ENCODE measurements at places on chromosomes 6 and 20.
A peak's percentile ranks its signal among the peaks of the same experiment; 100 is the strongest.

DNA sequence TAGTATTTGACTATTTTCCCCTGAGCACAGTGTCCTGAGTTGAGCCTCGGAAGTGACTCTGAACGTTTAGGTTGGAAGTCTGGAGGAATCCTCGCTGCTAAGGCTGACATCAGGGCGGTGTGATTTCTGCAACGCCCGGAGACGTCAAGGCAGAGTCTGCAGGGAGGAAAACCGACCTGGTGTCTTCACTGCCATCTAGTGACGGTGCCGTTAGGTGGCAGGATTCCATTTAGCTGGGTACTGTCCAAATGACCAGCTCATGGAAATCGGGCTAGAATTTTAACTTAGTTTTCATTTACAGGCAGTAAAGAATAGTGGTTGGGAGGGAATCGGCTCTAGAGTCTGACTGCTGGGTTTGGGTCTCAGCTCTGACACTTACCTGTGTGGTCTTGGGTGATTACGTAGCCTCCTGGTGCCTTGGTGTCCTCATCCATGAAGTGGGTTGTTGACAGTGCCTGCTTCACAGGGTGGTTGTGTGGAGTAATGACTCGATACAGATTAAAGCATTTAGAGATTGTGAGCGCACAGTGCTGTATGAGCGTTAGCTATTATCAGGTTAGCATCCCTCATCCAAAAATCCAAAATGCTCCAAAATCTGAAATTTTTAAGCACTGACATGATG lies 35.0 kb downstream of the FOXF2 start:
- peak; percentile 81 for DNase-seq

DNA sequence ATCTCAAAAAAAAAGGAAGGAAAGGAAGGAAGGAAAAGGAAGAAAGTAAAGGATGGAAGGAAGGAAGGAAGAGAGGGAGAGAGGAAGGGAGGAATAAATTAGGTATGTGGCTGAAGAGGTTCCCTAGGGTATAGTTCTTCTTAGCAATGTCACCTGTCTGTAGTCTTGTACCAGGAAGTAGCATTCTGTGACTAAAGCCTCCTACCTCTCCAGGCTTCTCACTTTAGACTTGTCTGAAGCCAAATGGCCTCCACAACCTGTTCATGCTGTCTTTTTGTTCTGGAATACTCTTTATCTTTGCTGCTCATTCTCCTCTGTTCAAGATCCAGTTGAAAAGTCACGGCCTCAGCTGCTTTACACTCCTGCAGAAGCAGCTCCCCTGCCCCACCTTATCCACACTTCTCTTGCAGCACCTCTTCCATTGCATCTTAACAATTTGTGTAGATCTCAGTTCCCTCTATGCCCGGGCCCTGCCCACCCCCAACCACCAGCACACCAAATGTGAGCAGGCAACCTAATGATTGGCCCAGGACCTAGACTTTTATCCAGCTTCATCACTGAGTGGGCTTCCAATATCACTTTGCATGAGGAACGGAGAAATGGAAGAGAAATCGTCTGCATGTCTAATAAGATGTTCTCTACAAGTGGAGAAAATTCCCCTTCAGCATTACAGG lies 19.1 kb downstream of the GCNT2 start:
- DNase-seq: no peak

GRCh38 chr6:124073820-124074587 lies 270.3 kb downstream of the NKAIN2 start:
- DNase-seq: no peak

GRCh38 chr20:56359212-56360132 lies 698 bp downstream of the FAM210B start:
- DNase-seq: peak; percentile 49

DNA sequence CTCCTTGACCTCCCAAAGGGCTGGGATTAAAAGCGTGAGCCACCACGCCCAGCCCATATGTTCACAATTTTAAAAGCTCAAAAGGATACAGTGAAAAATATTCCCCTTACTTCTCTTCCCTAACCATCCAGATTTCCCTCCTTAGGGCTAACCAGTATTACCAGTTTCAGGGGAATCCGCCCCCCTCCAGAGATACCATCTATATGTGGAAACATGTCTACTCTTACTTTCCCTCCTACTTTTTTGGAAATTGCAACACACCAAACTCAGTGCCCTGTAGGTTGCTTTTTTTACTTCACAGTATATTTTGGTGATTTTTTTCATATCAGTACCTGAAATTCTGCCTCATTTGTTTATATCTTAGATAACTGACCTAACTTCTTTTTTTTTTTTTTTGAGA lies 6.9 kb upstream of the RPL10A start:
- no peak for DNase-seq

- DNase-seq: no peak
Observed at GRCh38 chr6:146898069-146898887, 299.5 kb downstream of the ADGB start.

DNA sequence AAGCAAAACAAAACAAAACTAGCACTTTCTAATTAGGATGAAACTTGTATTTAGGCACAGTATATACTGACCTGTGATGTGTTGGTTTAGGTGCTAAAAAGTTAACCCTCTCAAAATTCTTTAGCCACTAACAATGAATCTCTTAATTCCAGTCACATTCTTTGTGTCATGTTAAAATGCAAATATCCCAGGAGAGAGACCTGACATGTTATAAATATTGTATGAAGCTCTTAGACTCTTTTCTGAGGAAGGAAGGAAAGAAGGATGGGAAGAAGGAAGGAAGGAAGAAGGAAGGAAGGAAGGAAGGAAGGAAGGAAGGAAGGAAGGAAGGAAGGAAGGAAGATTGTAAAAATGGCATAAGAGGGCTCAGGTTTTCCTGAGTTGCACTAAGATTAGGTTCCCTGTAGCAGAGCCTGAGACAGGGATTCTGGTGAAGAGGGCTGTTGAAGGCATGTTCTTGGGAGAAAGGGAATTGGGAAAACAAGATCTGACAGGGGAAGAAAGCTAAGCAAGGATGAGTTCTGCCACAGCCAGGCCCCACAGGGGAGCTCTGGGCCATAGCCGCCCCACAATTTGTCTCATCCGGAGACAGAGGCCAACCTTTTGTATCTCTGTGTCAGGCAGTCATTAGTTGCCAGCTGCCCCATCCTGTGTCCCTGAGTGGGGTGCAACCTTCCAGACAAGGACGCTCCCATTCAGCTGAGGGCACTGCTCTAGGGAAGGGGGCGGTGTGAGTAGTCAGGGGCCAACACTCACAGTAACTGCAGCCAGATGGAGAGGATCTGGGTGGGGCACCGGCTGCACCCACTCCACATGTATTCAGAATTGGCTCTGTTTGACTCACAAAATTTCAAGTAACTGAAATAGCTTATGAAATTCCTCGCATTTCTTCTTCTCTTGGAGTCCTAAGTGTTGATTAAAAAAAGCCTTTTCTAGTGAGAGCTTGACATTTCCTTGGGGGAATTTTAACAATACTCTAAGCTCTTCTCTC lies 189.3 kb upstream of the ARG1 start:
- no peak for DNase-seq

- DNase-seq: no peak
Observed at GRCh38 chr6:109790131-109790530, 99.0 kb downstream of the FIG4 start.

- no peak for DNase-seq
Observed at GRCh38 chr6:168286116-168286515, 33.5 kb downstream of the DACT2 start.

GRCh38 chr6:107712665-107713551 lies 111.2 kb downstream of the SCML4 start:
- no peak for DNase-seq

DNA sequence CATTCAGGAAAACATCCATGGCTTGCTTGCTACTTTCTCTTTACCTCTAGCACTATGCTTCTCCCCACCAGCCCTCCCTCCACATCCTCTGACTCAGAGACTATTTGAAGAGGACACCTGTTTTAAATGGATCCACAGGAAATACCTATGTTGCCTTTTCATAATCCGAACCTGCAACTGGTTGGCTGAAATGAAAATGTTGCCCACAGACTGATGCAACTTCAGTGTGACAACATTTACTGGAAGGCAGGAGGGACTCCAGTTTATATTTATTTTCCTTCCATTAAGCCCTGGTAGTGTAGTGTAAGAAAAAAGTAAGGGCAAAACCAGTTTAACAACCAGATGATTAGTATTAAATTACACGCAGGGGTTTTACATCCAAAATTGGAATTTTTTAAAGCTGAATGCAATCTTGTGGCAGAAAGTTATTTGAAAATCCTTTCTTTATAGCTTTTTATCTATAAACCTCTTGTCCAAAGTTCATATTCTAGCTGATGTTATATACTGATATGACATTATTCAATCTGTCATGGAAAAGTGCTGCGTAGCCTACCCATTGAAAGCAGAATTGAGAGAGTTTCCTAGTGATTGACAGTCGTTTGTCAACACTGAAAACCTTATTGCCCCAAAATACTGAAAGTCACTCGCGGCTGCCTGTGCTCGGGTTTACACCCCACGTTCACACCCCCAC lies 881 bp upstream of the AIG1 start:
- DNase-seq: no peak

- no peak for DNase-seq
Observed at GRCh38 chr20:52256454-52256853, 64.9 kb upstream of the ZFP64 start.

DNA sequence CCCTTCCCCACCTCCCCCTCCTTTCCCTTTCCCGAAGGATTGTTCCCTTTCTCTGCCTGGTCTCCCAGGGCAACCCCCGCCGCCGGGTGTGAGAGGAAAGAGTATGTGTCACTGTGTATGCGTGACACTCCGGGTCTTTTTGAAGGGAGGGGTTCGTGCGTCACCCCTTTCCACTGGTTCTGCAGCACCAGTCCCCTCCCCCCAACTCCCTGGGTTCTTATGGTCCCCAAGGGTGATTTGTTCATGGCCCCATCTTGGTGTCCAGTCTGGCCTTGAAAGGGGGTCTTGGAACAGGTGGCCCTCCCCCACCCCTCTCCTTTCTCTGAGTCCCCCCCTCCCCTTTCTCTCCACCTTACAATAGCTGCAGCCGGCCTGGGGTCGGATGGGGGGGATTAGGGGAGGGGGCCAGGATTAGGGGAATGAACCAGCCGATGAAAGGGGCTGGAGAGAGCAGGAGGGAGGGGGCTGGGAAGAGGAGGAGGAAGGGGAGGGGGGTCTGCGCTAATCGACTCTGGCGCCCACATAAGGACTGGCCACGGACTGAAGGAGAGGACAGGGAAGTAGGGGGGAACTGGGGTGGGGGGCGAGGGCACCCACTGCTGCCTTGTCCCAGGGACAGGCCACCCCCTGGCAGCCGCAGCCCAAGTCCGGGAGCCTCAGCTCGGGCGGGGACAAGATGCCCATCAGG lies 1.3 kb upstream of the RING1 start:
- no peak for DNase-seq

DNA sequence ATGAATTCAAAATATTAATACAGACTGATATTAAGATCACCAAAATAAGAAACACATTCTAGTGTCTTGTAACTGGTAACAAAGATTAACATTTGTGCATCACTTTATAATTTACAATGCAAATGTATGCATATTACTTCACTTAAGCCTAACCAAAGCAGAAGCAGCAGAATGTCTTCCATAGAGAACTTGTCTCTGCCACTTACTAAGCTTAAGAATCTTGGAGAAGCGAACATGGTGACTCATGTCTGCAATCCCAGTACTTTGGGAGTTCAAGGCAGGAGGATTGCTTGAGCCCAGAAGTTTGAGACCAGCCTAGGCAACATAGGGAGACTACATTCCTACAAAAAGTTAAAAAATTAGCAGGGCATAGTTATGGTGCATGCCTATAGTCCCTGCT lies 18.8 kb downstream of the AK9 start:
- DNase-seq: no peak

DNA sequence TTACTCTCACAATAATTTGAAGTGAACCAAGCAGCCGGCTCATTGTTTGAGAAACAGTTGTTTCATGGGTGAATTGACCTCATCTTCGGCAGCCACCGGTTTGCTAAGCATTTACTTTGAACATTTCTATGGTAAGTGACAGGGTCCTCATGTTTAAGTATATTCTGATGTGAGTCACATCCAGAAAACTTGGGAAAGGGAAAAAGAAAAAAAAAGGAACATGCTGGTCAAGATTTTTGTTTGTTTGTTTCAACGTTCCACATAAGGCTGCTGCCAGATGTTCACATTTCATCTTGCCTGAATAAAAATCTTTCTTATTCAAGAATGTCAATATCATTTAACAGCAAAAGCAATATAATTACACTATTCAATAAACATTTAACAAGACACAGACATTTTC lies 55.0 kb upstream of the EXOC2 start:
- no peak for DNase-seq

- no peak for DNase-seq
Observed at GRCh38 chr6:15274692-15275387, 29.0 kb downstream of the JARID2 start.

DNA sequence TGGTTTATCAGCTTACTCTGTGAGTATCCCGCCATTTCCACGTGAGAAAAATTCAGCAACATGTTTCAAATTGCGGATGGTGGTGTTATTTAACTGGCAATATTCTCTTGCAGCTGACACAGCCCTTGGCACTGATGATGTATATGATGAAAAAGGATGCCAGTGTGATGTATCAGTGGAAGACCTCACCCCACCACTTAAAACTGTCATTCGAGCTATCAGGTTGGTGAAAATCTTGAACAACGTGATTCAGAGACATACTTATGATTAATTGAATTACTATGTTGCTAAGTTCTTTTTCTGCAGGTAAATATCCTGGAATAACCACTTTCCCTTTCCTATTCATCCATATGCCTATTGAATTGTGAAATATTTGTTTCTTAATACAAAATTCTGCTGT lies 55.7 kb downstream of the KHDC1L start:
- no peak for DNase-seq

- no peak for DNase-seq
Observed at GRCh38 chr6:104973404-104973803, 16.5 kb downstream of the LIN28B start.

GRCh38 chr20:46423882-46424482 lies 17.6 kb upstream of the ELMO2 start:
- peak; percentile 37 for DNase-seq

GRCh38 chr6:160112628-160113299 lies 8.9 kb upstream of the SLC22A1 start:
- no peak for DNase-seq

DNA sequence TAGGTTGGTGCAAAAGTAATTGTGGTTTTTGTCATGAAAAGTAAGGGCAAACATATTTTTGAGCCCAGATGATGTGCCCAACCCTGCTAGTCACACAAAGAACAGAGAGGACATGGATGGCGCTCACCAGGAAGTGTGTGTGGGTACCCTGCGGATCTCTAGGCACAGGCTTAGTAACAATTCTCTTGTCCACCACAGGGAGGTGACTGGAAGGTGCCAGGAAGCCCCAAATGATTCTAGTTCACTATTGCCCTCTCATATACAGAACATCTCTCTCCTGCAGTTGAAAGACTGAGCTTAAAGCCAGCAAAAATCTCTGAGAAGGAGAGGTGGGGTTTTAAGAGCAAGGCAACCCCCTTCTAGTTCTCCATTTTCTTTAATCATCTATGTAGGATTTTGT lies 272.1 kb upstream of the TAB2 start:
- DNase-seq: no peak

GRCh38 chr6:85641897-85642773 lies 551 bp downstream of the SYNCRIP start:
- peak; percentile 20 for DNase-seq

GRCh38 chr20:51624157-51624731 lies 81.7 kb upstream of the NFATC2 start:
- DNase-seq: peak; percentile 88
